ENCODE measurements at places on chromosomes 4 and X.

GRCh38 chr4:55358246-55358645 is 12.2 kb downstream of the SRD5A3 start:
- DNase-seq, result no peak

- DNase-seq, result no peak
Observed at GRCh38 chrX:49784747-49785280, 44.3 kb upstream of the PAGE4 start.

- DNase-seq, result peak; percentile 82
Observed at GRCh38 chr4:121950212-121950679, 1.6 kb downstream of the TRPC3 start.

DNA sequence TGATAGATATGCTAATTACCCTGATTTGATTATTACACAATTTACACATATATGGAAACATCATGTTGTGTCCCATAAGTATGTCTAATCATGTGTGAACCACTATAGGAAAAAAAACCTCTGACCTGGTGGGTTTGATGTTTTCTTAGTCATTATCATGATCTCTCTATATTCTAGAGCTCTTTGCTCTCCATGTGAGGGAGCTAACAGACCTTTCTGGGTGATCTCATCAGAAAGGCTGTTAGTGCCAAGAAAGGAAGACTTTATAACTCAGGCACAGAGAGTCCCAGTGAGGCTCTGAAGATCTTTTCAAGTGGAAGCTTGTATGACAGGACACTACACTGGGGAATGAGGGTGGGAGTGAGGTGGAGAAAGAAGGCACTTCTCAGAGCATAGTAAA is 527.7 kb upstream of the MAGEB2 start:
- DNase-seq, result no peak

DNA sequence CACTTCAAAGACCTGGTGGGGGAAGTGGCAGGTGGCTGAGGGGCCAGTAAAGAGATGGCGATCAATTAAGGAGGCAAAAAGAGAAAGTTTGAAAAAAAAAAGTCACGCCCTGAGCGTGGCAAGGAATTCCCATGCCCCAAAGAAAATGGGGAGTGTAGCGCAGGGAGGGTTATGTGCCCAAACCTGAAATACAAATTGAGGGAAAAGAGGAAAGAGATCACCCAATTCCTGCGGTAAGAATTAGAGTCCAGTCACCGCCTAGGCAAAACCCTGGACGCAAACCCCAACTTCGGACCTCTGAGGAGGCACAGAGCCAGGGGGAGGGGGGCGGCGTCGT is 595 bp downstream of the ENOX2 start:
- DNase-seq, result no peak

DNA sequence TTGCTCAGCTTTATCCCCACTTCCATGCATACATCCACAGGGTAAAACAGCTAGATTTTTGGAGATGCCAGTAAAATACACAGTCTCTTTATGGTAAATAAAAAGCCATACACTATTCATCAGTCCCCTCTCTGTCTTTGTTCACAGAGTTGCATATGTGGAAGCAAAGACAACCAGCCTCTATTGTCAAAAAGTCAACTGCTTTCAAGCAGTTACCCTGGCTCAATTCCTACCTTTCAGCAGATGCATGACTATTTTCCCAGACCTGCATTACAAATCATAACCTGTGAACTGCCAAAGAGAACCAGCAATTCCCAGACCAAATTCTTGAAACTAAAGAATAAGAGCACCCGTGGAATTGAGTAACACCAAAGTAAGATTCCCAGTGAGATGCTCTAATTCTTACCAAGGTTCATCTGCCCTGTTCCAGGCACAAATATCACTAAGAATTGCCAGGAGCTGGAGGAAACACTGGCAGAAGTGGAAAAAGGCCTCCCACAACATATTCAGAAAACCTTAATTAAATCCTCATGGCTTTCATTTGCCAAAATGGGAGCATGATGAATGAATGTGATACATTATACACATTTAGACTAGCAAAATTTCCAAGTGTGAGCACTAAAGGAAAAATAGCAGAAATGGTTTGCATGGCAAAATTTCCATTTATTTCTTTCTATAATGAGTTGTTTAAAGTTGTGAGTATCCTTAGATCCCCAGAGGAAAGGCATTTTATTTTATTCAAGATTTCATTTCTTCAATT is 391.2 kb upstream of the ADGRL3 start:
- DNase-seq, result no peak

- DNase-seq, result no peak
Observed at GRCh38 chrX:68498044-68498507, 775 bp upstream of the YIPF6 start.

All from CD4-positive, alpha-beta T cell treated with Interleukin-15 for 4 hours (primary cell).